ENCODE measurements at places on chromosomes 16 and 17. TPM values are rescaled to one million over a fixed set of nuclear protein-coding genes. Genes with fewer than 3 reads are reported as not detected.

ADAP2 gene
- total RNA-seq, result 5.1 TPM

EMP2 gene
- 6.5 TPM for total RNA-seq

SMURF2 gene
- 48.3 TPM for total RNA-seq

CLEC19A gene
- total RNA-seq, result not detected

SLC7A5 gene
- total RNA-seq, result 182 TPM

HS3ST3B1 gene
- total RNA-seq, result 2.1 TPM

MIEN1 gene
- 64.0 TPM for total RNA-seq

OR4D1 gene
- not detected for total RNA-seq

NPIPA3 gene
- total RNA-seq, result 1.2 TPM

CLDN7 gene
- total RNA-seq, result 200 TPM

All from epithelial cell of proximal tubule (primary cell).